ENCODE measurements at places on chromosomes 3 and 15.
A peak's percentile ranks its signal among the peaks of the same experiment; 100 is the strongest.

- DNase-seq: peak; percentile 20
These were observed 46.4 kb upstream of the HES1 start for GRCh38 chr3:194089357-194090177.

DNA sequence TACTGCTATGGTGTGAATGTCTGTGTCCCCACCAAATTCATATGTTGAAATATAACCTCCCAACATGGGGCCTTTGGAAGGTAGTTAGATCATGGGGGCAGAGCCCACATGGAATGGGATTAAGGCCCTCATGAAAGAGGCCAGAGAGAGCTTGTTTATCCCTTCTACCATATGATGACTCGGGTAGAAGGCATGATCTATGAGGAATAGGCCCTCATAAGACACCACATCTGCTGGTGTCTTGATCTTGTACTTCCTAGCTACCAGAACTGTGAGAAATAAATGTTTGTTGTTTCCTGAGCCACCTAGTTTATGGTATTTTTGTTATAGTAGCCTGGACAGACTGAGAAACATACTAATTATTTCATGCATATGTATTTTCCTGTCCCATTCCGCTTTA lies 51.9 kb downstream of the WWTR1 start:
- DNase-seq: no peak

DNA sequence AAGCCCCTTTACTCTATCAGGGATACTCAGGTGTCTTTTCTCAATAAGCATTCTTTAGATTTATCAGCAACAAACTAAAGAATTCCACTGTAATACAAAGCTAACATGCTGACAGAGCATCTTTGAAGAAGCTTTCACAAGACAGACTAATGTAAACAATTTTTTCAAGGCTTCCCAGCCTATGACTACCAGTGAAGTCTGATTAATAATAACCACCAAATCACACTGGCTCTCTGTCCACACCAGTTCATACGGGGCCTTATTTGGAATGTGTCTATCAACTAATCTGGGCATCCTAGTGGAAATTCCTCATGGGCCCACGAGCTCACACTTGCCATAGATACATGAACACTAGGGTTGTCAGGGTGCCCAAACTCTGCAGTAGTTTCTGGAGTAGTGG lies 84.5 kb downstream of the EFL1 start:
- DNase-seq: no peak

GRCh38 chr15:71352125-71352524 lies 236.9 kb downstream of the THSD4 start:
- DNase-seq: no peak

DNA sequence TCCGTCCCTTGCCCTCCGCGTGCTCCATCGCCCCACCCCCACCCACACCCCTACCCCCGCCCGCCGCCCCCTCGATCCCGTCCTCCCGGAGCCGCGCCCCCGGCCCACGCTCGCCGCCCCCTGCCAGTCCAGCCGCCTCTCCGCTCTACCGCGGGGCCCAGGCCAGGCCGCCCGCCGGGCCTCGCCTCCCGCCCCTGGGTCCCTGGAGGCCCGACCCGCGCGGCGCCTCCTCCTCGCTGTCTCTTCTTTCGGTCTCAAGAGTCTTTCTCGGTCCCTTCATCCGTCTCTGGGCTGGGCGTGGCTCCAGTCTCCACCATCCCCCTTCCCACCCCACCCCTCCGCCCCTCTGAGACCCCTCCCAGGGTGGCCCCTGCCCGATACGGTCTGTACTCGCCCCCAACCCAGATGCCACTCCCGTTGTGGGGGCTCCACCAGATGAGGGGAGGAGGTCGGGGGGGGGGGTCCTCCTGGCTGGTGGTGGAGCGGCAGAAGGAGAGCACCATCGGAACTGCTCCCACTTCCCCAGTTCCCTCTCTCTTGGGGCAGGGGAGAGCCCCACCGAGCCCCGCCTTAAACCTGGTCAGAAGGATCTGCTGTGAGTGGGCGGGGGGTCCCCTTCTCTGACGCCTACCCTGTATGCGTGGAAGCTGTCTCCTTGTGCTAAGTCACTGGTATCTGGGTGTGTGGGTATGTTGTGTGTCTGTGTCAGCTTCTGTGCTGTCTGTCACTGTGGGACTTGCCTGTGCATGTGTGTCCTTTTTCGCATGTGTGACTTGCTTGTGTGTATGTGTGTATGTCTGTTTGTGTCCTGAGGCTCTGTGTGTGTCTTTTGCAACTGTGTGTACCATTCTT lies 1.0 kb downstream of the PRKCD start:
- peak; percentile 11 for DNase-seq

DNA sequence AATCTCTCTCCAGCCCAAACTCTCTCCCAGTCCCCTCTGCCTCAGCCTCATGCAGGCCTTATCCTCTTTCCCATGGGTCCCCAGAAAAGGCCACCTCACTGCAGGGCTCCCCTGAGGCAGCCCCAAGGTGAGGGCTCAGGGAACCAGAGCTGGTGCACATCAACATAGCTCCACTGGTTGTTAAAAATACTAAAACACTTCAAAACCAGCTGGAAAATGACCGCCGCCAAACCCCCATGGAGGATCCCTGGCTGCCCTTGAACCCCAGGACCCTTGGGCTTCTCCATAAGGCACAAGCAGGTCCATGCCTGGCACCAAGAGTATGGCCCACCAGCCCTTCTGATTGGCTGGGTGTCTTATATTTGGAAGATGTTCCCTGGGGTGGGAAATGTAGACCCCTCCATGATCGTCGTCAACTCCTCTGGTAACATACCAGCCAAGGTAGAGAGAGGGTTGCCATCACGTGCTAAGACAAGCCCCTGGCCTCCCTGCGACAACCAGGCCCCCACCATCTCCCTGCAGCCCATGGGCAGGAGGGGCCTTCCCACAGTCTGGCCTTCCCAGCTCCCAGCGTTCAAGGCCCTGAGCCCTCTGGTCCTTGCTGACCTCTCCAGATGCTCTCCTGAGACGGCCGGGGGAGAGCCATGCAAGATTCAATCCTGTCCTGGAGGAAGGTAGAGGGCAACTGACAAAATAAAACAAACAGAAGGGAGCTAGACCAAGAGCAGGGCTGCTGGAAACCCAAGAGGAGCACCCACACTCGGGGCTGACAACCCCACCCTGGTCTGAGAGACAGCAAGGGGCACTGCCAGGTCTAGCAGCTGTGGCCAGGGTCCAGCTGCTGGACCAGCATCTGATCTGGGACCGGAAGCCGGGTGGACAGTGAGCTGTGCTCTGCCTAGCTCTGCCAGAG lies 132.1 kb upstream of the PRR20G start:
- no peak for DNase-seq

- DNase-seq: no peak
These were observed 61.9 kb downstream of the LRRK1 start for GRCh38 chr15:100981086-100981485.

- no peak for DNase-seq
These were observed 60.1 kb downstream of the MBNL1 start for GRCh38 chr3:152328841-152329240.

- DNase-seq: no peak
These were observed 10.8 kb upstream of the SKIL start for GRCh38 chr3:170346481-170347392.

DNA sequence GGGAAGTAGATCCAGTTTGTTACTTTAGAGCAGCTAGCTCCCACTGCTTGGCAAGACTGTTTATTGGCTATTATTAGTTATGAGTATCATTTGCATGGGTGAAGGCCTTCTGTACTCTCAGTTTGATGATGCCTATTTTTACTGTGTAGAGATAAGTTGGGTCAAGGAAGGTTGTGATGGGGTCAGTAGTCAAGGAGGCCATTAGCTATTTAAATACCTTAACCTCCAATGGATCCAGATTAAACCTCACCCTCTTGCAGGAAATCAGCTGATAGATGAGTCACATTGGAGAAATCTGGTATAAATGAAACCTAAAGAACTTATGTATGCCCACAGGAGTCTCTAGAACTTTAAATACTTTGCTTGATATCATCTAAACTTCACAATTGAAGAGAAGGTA lies 45.0 kb downstream of the THBS1 start:
- DNase-seq: no peak

DNA sequence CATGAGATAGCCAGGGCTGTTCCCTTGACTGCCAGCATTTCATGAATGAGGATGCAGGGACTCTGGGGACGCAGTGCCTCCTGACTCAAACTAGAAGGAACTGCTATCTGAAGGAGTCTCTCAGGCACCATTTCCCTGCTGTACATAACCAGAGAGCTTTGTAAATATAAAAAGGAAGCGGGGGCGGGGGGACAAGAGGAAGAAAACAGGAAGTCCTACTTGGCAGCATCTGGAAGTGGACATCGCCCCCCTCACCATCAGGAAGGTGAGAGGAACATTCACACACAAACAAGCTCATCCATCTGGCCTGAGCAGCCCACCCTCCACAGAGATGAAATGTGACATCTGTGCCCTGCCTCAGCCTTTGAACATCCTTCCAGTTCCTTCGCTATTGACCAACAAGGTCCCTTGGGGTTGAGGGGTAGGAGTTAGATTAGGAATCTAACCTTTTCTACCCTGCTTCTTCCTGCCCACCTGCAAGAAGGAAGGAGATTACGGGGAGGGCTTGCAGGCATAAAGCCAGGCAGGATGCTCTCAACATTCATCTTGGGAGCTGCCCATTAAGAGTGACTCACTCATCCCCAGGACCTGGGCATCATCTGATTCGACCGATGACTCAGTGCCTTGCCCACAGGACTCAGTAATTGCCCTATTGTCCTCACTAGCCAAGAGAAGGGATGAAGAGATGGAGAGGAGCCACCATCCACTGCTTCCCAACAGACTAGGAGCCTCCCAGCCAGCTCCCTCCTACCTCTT lies 31.9 kb downstream of the SH3BP5 start:
- no peak for DNase-seq

GRCh38 chr15:50108461-50108860 lies 10.6 kb downstream of the ATP8B4 start:
- no peak for DNase-seq

GRCh38 chr3:50126287-50127211 lies 28.6 kb upstream of the SEMA3F start:
- DNase-seq: no peak

DNA sequence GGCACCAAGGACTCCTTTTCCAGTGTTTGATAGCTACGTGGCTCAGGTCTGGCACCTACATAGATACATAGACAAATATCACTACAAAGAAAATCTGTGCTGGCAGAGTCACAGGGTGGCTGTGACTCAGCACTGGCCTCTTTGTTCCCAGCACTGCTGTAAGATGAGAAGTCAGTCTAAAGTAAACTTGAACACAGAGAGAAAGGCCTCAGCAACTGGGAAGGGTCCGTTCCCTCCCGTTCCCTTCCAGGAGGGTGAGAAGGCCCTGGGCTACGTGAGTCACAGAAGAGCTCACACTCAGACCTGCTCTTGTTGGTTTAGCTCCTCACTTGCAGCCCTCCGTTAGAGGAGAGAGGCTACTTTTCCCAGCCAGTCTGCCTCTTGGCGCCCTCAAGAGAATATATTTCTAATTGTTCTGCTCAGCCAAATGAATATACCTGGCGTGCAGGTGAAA lies 23.1 kb downstream of the ANXA2 start:
- no peak for DNase-seq

DNA sequence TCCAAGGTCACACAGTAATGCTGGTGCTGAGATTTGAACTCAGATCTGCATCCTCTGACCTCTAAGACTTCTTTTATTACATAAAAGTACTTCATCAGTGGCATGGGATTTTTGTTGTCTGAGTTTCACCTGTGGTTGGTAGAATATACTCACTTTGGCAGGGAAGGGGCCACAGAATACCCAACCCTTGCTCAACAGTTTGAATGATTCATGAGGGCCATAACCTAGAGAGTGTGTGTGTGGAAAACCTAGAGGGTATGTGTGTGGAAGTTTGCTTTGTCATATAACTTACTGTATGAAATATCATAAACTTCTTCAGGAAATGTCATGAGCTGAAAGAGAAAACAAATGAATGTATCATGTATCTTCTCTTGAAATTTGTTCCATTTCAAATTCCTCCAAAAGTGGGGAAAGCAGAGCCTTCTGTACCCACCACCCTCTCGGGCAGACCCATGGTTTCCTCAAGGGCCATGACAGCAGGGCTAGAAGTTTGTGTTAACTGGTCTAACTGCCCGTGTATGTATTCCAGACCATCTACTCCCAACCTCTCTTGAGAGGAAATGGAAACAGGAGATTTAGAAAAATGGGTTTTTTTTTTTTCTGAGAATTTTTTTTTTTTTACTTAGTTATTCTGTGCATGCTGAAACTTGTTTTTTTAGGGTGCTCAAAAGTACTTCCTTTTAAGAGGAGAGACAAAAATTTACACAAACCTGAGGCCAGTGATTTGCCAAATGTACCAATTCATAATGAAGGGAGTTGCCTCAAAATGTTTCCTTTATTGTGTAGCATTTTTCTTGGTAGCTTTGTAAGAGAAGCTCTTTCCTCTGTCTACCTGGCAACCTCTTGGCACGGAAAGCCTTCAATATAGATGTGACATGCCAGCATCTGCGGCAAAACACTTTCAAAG lies 127.0 kb downstream of the TPRG1 start:
- DNase-seq: no peak

GRCh38 chr3:186826410-186826975 lies 16.0 kb upstream of the ADIPOQ start:
- no peak for DNase-seq

GRCh38 chr3:69092030-69092516 lies 7.3 kb downstream of the ARL6IP5 start:
- DNase-seq: no peak

- DNase-seq: no peak
These were observed 115.5 kb downstream of the TMCO5A start for GRCh38 chr15:38049891-38050290.

GRCh38 chr3:72659596-72659995 lies 188.6 kb downstream of the SHQ1 start:
- DNase-seq: no peak

GRCh38 chr3:83438188-83438587 lies 1520.6 kb upstream of the CADM2 start:
- DNase-seq: no peak

GRCh38 chr3:102449341-102449740 lies 14.5 kb downstream of the ZPLD1 start:
- DNase-seq: no peak

DNA sequence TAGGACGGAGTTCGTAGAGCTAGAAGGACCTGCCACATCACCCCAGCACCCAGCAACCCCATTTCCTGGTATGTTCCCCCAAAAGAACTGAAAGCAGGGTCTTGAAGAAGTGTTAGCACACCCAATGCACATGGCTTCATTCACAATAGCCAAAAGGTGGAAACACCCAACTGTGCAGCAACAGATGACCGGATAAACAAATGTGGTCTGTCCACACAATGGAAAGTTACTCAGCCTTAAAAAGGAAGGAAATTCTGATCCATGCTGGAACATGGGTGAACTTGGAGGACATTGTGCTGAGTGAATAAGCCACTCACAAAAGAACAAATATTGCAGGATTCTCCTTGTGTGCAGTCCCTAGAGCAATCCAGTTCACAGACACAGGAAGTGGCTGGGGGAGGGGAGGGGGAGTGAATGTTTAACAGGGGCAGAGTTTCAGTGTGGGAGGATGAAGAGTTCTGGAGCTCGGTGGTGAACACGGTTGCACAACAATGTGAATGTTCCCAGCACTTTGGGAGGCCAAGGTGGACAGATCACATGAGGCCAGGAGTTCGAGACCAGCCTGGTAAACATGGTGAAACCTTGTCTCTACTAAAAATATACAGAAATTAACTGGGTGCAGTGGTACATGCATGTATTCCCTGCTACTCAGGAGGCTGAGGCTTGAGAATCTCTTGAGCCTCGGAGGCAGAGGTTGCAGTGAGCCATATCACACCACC lies 157.5 kb downstream of the NUP210 start:
- no peak for DNase-seq

- no peak for DNase-seq
These were observed 112.7 kb downstream of the SYNPR start for GRCh38 chr3:63390710-63391230.

Data from nucleus accumbens (tissue), 56 donors.